ENCODE measurements at places on chromosomes 4 and X. TPM values are rescaled to one million over a fixed set of nuclear protein-coding genes. Genes with fewer than 3 reads are reported as not detected.

- H3K4me3 ChIP-seq, result no peak overlapping the region
- no peak for DNase-seq
- no peaks in the 10 kb centered on the region for H3K27me3 ChIP-seq
- no peaks in the 10 kb centered on the region for H3K4me1 ChIP-seq
- no peak overlapping the region for H3K27ac ChIP-seq
Observed at GRCh38 chrX:116417968-116418367, 18.4 kb upstream of the SLC6A14 start.

- H3K4me3 ChIP-seq, result no peak overlapping the region
- no peak overlapping the region for H3K27ac ChIP-seq
- H3K4me1 ChIP-seq, result no peaks in the 10 kb centered on the region
Observed at GRCh38 chrX:54208531-54208930, 25.5 kb upstream of the FAM120C start.

- 0 out of 2 replicates have a peak, but pooled peaks cover 2% of the 10 kb centered on the region for H3K4me1 ChIP-seq
- H3K27me3 ChIP-seq, result no peaks in the 10 kb centered on the region
- H3K27ac ChIP-seq, result no peak overlapping the region
- no peak for DNase-seq
- no peak overlapping the region for H3K4me3 ChIP-seq
Observed at GRCh38 chr4:94590493-94590892, 138.8 kb downstream of the PDLIM5 start.

Gene VCX2
- total RNA-seq, result not detected

DNA sequence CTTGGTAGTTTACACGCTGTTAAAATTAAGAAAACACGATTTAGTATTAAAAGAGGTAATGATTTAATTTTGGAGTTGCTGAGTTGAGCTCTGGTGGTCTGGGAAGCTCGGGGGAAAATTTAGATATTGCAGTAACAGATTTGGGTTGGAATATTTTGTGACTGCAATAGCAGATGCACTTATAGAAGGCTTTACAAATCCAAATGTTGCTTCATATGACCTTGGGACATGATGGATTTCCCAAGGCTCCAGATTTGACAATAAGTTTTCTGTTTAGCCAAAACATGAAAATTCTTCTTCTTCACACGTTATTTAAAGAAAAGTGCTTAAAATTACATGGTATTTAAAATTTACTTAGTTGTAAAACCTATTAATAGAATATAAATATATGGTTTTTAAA is 302.0 kb downstream of the SPRY1 start:
- no peaks in the 10 kb centered on the region for H3K27me3 ChIP-seq
- no peaks in the 10 kb centered on the region for H3K36me3 ChIP-seq
- no peaks in the 10 kb centered on the region for H3K4me1 ChIP-seq
- no peak for DNase-seq
- H3K27ac ChIP-seq, result no peak overlapping the region

Gene TKTL2
- not detected for total RNA-seq

GRCh38 chr4:56973336-56973735 is 4.1 kb downstream of the NOA1 start:
- H3K4me1 ChIP-seq, result peaks cover 4% of the 10 kb centered on the region
- H3K27ac ChIP-seq, result no peak overlapping the region
- H3K36me3 ChIP-seq, result peaks cover 51% of the 10 kb centered on the region
- no peak for DNase-seq
- H3K4me3 ChIP-seq, result no peak overlapping the region
- no peaks in the 10 kb centered on the region for H3K27me3 ChIP-seq

Gene PRRG1
- total RNA-seq, result 16.0 TPM

DNA sequence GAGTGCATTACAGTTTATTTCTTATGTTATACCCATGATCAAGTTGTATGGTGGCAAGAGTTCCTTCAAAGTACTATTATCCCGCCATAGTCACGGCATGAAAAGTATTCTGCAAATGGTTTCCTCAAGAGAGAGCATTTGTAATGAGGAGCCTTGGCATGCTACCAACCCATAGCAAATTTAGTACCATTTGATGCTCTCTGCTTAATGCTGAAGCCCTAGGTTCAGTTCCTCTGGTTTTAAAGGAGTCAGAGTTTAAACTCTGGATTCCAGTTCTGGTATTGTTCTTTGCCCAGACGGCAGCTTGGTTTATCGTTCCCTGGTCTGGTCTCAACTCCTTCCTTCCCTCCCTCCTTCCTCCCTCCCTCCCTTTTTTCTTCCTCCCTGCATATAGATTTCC is 371.3 kb downstream of the BMPR1B start:
- H3K27ac ChIP-seq, result no peak overlapping the region
- H3K4me3 ChIP-seq, result no peak overlapping the region
- no peaks in the 10 kb centered on the region for H3K27me3 ChIP-seq

GRCh38 chrX:98194036-98194435 is 1310.3 kb downstream of the RPA4 start:
- H3K27ac ChIP-seq, result no peak overlapping the region
- no peak for DNase-seq
- H3K4me1 ChIP-seq, result no peaks in the 10 kb centered on the region
- no peaks in the 10 kb centered on the region for H3K36me3 ChIP-seq

Gene CLCN4
- total RNA-seq, result 3.1 TPM

- H3K4me3 ChIP-seq, result no peak overlapping the region
- no peaks in the 10 kb centered on the region for H3K36me3 ChIP-seq
- H3K4me1 ChIP-seq, result no peaks in the 10 kb centered on the region
- H3K27ac ChIP-seq, result no peak overlapping the region
- no peaks in the 10 kb centered on the region for H3K27me3 ChIP-seq
Observed at GRCh38 chrX:150763810-150764209, 70.6 kb downstream of the MTMR1 start.

DNA sequence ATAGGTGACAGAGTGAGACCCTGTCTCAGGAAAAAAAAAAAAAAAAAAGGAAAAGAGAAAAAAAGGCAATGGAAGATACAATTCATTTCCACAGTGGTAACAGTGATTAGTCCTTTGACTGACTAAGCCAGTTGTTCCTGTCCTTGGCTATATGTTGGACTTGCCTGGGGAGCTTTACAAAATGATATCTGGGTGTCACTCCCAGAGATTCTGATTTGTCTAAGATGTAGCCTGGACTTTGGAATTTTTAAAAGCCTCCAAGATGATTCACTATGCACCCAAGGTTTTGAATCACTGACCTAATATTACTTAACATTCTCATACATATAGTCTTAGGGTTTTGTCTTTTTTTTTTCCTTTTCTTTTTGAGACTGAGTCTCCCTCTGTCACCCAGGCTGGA is 16.9 kb downstream of the HELQ start:
- H3K4me3 ChIP-seq, result no peak overlapping the region
- no peaks in the 10 kb centered on the region for H3K27me3 ChIP-seq
- no peaks in the 10 kb centered on the region for H3K36me3 ChIP-seq
- H3K27ac ChIP-seq, result no peak overlapping the region
- H3K4me1 ChIP-seq, result no peaks in the 10 kb centered on the region
- no peak for DNase-seq

Measured in HCT116 (cell line).